ENCODE measurements at places on chromosomes 6 and 20.

DNA sequence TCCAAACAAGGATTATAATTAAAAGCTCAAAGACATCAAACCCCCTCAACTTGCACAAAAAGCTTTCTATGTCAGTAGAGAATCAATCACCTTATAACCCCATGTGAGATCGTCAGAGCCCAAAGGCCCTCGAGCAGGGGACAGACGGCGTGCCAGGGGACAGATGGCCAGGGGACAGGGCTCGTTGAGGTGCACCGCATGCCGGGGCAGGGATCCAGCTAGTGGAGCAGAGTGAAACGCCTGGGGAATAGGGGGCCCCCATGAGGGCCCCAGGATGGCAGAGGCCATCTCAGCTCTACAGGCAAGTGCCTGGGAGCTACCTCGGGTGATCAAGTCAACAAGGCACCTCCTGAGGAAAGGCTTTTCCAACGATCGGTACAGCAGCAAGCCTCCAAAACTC lies 28.6 kb downstream of the DIDO1 start:
- no peak for DNase-seq

DNA sequence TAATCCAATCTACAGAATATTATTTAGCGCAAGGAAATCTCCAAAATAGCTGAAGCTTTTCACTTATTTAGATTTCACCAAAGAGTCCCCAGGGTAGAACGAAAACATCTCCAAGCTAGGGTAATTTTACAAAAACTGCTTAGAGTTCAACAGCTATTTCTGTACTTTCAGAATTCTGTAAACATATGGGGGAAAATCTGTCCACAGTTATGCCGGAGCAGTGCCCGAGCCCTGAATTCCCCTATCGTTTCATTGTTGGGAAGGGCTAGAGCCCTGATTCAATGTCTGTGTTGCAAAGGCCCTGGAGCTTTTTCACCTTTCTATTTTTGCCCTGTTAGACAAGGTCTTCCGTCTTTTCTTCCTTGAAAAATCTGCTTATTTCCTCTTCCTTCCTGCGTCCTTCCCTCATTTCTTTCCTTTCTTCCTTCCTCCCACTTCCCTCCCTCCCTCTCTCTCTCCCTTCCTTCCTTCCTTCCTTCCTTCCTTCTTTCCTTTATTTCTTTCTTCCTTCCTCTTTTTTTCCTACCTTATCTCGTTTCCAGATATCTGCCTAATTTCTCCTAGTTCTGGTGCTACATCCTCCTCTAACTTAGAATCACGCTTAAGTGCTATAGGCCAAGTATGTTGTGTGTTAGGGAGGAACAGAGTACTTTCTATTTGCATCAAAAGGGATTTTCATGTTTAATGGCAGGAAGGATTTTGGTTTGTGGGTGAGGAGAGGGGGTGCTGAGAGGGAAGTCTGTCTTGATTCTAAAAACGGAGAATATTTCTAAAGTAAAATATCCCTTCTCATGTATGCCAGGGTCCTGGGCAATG lies 122.5 kb upstream of the BMP2 start:
- DNase-seq, result no peak

DNA sequence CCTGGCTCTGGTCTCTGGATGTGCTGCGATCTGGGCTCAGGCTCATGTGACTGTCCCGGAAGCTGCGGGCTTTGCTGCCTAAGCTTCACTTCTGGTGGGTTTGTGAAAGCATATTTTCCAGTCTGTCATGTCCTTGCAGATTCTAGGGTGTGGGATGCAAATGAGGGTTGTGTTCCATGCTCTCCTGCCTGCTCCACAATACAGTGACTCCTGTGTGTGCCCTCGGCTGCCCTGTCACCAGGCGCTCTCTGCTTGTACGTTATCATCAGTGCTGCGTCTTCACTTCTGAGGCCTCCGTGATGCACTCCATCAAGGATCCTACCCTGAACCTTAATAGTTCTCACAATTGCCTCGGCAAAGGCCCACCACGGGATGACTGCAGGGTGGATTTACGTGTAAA lies 84.2 kb downstream of the TTLL2 start:
- DNase-seq, result no peak

DNA sequence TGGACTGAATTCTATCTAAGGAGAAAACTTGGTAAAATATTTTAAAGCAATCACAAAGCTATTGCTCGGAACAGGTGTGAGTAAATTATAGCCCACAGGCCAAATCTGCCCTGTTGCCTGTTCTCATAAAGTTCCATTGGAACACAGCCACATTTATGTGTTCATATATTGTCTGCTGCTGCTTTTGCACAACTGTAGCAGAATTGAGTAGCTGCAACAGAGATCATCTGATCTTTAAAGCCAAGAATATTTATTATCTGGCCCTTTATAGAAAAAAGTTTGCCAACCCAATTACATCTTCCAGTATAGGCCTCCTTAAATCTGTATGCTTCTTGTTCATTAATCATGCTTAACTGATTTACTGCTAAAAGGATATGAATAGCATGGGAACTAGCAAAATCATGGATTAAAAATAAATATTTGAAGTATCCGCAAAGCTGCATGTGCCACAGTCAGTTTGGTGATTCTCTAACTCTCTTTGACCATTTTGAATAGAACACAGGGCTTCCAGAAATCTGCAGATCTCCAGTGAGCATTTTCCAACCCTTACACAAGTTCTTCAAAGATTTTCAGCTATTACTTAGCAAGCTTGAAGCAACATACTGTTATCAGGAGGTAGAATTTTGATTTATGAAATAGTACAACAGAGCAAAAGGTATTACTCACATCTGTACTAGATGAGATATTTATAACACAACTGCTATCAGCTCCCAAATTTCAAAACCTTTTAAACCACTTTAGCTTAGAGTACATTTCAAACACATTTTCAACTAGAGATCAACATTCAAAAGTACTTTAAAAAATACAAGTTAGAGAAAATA lies 312.6 kb upstream of the ID4 start:
- DNase-seq, result peak; percentile 49

DNA sequence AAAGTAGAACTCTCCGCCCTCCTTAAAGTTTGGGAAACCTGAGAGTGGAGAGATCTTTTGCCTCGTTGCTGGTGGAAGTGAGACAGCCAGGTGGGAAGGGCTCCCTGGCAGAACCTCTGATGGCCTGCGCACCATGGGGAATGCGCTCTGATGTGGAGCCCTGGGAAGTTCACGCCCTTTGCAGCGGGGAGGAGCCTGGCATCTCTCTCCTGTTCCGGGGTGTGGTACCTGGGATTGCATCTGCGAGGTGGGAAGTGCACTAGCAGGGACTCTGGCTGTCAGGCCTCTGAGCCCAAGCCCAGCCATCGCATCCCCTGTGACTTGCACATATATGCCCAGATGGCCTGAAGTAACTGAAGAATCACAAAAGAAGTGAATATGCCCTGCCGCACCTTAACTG lies 159.8 kb downstream of the AKAP7 start:
- no peak for DNase-seq

- no peak for DNase-seq
Measured at GRCh38 chr6:106162921-106163320, 76.8 kb downstream of the PRDM1 start.

GRCh38 chr6:155212106-155212505 lies 51.7 kb upstream of the CLDN20 start:
- DNase-seq, result no peak

DNA sequence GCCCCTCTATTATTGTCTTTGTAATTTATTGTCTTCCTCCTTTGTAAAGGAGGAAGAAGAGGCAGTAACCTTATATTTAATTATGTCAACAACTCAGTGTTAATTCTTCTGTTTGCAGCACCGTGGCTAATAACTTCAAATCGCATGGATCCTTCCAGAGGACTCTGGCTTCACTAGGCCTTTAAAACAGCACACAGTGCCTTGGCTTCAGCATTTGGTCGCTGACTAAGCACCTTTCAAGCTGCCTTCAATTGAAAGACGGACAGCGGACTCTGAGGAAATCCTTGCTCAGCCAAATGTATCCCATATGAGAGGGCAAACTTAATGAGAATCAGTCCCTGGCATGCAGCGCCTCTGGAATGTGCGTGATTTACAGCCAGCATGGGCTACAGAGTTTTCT lies 64.2 kb downstream of the SGK1 start:
- no peak for DNase-seq

DNA sequence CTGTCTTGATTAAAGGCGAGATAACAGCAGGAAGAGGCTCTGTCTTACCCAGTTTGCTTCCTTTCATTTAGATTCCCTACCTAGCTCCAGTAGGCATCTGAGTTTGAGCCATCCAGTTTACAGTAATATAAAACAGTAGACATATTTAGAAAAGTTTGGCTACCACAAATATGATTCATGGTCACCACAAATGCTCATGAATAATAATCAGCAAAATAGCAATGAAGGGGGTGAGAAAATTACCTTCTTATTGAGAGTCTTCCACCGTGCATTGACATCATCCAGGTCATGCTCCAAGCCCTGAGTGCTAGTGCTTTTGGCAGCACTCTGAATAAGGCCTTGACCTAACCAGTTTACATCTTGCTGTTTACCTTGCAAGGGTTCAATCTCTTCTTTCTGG lies 106.2 kb downstream of the DST start:
- DNase-seq, result peak; percentile 18

GRCh38 chr6:6515691-6516607 lies 72.6 kb upstream of the LY86 start:
- no peak for DNase-seq

All from NCI-H69 (cell line).